ENCODE measurements at places on chromosomes 1 and 21.

GRCh38 chr1:114033216-114033706 lies 54.0 kb downstream of the OLFML3 start:
- DNase-seq = no peak

DNA sequence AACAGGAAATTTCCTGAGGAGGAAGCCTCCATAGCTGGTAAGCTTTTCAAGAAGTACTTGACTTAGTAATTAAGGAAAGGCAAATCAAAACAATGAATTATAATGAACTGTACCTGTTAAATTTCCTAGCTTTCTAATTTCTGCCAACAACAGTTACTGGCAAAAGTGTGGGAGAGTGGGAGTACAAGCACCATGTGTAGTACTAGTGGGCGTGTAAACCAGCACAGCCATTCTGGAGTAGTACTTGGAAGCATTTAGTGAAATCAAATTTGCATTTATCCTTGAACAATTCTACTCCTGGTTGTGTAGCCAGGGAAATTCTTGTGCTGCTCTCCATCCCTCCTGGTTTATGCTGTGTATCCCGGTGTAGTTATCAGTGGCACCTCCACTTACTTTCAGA lies 190.8 kb downstream of the PRDM2 start:
- no peak for DNase-seq

- DNase-seq = peak; percentile 81
Measured at GRCh38 chr1:244322791-244323521, 128.8 kb downstream of the ADSS2 start.

DNA sequence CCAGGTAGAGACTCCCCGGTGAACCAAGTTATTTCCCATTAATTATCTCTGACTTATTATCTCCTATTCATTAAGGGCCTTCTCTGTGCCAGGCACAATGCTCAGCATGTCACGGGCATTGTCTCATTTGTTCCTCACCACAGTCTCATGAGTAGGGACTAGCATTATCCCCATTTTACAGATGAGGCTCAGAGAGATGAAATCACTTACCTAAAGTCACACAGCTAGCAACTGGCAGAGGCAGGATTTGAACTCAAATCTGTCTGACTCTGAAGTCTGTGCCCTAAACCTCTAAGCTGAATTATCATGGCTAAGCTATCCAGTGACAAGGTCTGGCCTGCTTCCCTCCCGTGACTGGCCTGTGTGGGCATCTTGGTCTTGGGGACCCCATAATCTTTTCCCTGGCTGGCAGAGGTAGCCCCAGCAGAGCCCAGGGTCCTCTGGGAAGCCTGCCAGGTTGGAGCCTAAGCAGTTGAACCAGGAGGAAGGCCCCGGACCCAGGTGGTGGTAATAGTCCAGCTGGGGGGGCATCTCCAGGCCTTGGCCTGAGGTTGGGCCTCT lies 4.5 kb downstream of the MAP7D1 start:
- DNase-seq = no peak

DNA sequence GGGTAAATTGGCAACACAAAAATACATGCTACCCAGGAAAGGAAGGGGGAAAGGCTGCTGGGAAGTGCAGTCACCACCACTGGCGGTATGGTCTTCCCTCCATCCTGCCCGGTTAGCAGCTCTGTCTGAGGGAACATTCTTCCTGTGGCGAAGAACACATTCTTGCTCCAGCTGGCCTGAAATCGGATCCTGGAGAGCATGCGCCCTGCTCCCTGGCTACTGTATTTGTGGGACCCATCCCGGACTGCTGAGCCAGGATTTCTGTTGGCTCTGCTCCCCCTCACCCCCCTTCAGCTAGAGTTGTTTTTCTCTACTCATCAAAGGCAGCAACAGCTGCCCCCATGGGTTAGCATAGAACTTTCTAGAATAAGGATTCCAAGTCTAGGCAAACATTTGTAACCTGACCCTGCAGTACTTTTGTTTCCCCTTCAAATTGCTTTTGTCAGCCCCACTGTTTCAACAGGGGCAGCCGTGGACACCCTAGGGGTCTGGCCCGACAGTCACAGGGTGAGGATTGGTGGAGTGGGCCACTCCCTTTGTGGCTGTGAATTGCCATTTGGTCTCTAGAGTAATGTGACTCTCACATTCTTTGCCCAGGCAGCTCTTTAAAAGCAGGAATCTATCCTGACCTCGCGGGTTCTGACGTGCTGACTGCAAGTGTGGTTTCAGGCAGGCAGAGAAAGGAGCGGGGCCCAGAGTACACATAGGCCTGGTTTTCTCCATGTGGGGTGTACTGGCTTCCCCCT lies 157.7 kb downstream of the TOMM20 start:
- DNase-seq = no peak

DNA sequence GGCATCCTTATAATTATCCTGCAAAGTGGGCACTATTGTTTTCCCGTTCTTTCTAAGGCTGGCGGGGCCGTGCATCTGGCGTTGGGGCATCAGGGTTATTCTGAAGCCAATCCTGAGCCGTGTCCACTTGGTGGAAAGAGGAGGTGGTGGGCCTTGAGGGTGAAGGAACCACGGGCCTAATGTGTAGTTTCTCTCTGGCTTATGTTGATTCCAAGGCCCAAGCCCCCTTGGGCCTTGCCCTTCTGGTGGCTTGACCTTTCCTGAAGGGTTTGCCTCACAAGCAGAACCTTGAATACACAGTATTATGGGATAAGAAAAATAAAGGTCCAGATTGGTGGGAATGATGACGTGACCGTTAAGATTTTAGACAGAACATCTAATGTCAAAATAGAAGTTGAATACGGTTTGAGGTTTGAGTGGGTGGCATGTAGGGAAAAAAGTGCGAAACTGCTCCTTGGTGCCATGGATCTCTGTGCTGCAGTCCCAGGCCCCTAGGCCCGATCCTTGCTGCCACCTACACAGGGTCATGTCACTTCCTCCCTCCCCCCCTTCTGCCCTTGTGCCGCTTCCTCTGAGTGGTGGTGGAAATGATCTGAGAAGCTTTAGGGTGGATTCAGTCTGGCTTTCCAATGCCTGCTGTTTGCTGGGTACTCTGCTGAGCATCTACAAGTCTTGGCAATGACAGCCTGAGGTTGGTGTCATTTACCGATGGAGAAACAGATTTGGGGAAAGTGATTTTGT lies 90.5 kb downstream of the PRDM2 start:
- DNase-seq = no peak

- peak; percentile 45 for DNase-seq
Measured at GRCh38 chr1:202012544-202013478, 2.4 kb downstream of the ELF3 start.

DNA sequence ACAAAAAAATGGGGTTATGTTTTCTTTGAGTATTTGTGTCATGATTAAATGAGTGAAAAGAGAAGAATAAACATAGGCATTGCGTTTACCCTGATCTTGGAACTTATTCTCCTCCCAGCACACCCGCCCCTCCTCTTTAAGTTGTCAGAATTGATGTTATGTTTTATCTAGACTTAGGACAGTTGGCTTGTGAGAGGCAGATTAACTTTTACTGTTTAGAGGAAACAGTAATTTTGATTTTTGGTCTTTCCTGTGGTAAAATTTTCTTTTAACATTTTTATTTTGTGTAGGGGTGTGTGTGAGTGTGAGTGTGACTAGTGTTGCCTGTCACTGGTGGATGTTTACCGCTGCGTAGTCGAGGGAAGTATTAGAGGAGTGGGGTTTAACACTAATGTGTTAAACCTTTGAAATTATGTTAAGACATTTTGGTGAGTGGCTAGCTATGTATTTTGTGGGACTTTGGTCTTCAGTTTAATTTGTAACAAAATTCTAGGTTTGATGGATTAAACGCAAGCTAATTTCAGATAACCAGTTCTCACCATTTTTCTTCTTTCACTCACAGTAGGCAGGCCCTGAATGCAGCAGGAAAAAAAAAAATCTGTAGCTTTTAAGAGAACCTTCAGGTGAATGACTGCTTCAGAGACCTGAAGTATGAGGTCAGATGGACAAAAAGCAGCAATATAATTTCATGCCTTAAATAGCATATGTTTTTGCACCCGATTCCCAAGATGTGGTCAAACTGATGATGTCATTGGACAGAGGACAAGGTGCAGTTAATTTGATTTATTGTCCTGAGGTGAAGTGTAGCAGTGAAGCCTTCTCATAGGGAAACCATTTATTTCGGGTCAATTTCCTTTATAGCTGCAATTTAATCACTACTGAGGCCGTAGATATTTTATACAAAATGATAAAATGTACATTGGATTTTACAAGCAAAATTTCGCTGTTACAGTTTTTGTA lies 2.7 kb downstream of the POU2F1 start:
- DNase-seq = no peak

DNA sequence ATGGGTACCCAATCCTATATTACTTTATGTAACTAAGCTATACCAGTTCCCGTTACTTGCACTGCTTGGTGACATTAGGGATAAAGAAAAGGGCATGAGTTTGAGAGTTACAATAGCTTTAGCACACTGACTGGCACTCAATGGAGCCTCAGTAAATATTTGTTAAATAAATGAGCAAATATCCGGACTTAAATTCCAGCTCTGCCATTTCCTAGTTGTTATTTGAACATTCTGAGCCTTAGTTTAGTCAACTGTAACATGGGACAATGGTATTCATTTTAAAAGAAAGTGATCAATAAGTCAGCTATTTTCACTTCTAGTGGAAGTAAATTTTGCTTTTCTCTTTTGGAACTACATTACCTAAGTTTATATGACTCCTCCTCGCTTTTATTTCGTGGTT lies 198.7 kb downstream of the ZC3H11B start:
- DNase-seq = no peak

GRCh38 chr21:35169574-35169973 lies 120.5 kb upstream of the RUNX1 start:
- no peak for DNase-seq

DNA sequence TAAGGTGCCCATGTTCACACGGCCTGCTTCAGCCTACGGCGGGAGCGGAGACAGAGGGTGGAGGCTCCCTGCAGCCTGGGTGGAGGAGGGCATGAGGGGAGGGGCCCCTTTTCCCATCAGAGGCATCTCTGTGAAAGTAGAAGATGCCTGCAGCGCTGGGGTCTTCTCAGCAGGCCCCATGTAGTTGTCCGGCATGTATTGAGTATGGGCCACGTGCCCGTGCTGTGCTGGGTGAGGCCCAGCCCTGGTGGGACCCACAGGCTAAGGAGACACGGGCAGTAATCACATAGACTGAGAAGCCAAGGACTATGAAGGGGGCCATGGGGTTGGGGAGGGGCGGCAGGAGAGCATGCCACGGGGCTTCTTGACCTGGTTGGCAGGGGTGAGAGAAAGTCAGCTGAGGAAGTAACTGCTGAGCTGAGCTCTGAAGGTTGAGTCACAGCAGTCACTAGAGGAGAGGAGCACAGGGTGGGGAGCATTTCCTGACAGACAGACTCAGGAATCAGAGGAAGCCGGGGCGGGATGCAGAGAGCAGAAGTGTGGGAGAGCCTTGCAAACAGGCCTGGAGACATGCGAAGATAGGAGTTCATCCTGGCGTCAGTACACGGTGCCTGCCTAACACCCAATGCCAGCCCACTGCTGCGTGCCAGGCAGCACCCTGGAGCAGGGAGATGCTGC lies 21.6 kb downstream of the PSEN2 start:
- no peak for DNase-seq

GRCh38 chr1:51316113-51316845 lies 14.1 kb downstream of the TTC39A start:
- DNase-seq = peak; percentile 33

DNA sequence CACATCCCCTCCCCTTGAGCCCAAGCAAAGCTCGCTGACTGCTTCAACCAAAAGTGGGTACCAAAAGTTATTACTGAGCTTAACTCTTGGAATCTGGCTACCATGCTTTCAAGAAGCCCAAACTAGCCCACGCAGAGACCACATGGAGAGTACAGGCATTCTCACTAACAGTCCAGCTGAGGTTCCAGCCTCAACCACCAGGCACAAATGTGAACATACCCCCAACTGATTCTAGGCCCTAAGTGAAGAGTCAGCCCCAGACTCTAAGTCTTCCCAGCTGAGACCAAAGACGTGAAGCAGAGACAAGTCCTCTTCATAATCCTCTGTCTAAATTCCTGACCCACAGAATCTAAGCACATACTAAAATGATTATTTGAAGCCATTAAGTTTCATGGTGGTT lies 36.8 kb downstream of the EVI5 start:
- no peak for DNase-seq

GRCh38 chr1:235759336-235759735 lies 107.4 kb downstream of the LYST start:
- DNase-seq = no peak

GRCh38 chr1:217484871-217485270 lies 146.0 kb downstream of the GPATCH2 start:
- DNase-seq = no peak

DNA sequence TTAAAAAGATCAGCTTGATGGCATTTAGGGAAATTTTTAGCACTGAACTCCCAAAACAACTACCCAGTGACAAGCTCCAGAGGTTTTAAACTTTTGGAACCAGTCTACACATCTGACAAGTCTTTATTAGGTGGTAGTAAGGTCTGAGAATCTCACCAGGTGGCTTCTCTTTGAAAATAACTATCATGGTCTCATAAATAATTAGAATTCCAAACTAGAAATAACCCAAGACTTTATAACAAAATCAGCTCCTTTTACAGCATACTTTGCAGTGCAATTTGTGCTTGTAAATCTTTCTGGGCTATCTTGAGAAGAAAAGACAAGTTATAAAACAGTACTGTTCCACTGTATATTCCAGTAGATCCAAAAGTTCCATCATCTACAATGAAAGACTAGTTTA lies 108.7 kb downstream of the LTN1 start:
- DNase-seq = no peak

- no peak for DNase-seq
Measured at GRCh38 chr1:198499588-198499987, 40.9 kb downstream of the ATP6V1G3 start.

- no peak for DNase-seq
Measured at GRCh38 chr21:38263493-38263892, 6.7 kb downstream of the KCNJ15 start.

DNA sequence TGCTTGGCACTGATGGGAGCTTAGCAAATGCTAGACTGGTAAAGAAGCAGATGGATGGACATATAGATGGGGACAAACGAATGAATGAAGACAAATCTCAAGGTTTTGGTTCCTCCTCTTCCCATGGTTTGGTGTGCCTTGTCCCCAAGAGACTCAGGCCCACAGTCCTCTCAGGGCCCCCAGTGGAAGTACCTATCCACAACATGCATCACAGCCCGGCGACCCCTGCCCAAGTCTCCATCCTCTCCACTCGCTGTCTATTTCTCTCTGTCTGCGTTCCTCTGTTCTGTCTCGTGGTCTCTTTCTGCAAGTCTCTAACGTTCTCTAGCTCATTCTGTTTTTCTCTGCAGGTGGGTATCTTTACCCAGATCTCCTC lies 85.8 kb downstream of the GLIS1 start:
- DNase-seq = no peak
